NCI-H1694 treated with DMSO at 0.1 percent for 48 hours (cell line): ENCODE measurements at places on chromosomes 4 and X.
A peak's percentile ranks its signal among the peaks of the same experiment; 100 is the strongest.

GRCh38 chrX:2767631-2768455, 16.0 kb downstream of the XG start:
- no peak for DNase-seq

GRCh38 chr4:150044517-150044916, 33.7 kb upstream of the DCLK2 start:
- no peak for DNase-seq

GRCh38 chr4:15116509-15117079, 114.3 kb downstream of the CPEB2 start:
- DNase-seq: no peak

DNA sequence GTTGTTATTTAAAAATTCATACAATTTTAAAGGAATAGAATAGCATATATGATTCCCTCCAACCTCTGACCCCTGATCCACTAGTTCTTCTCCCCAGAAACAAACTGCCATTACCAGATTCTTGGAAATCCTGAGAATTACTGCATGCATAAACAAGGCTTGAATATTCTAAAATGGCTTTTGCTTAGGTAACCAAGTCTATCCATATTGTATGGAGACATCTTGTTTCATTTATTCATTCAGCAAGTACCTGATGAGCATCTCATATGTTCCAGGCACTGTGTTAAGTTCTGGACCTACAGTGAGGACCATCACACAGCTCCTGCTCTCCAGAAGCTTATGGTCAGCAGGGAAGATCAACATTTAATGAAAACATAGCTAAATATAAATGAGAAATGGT, 49.4 kb downstream of the TMEM164 start:
- no peak for DNase-seq

GRCh38 chr4:47373174-47373573, 90.3 kb downstream of the COMMD8 start:
- DNase-seq: no peak

DNA sequence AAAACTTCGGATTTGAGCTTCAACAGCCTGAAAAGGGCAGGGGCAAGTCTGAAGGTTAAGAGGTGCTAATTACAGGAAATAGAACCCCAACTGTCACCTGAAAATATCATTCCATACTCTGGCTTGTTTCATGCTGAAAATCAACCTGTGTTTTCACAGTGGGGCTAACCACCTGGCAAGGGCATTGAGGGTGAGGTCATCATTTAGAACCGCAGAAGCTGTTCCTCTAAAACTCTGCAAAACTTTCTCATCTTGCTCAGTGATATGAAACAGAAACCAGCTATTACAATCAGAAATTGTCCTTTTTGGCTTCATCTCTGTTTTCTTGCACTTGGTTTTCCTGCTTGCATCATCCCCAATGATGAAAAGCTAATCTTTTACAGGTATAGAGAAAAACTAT, 247.6 kb downstream of the DCLK2 start:
- DNase-seq: no peak

- DNase-seq: peak; percentile 93
Measured at GRCh38 chr4:85842540-85842939, 367.6 kb downstream of the ARHGAP24 start.

- peak; percentile 10 for DNase-seq
Measured at GRCh38 chrX:110795645-110796406, at the start of gene CHRDL1. TSS of gene CHRDL1 (minus strand) at chrX:110795817. CDS start at chrX:110792181, 3,636 bp downstream.

- no peak for DNase-seq
Measured at GRCh38 chr4:5199912-5200311, 148.6 kb downstream of the STK32B start.

DNA sequence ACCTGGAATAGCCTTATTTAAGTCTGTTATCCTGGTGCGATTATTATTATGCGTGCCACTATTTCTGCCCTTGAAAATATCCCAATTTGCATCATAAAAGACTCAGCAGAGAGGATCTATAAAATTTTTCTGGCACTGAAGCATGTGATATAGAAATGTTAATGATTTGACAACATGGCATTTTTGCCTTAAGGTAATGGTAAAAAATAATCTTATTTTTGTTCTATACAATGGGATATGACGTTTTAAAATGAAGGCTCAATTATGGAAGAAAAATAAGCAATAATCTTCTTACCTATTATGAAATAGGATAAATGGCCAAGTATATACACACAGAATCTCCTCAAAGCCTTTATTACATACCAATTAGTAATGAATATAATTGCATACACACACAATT, 113.5 kb downstream of the PDGFC start:
- no peak for DNase-seq

DNA sequence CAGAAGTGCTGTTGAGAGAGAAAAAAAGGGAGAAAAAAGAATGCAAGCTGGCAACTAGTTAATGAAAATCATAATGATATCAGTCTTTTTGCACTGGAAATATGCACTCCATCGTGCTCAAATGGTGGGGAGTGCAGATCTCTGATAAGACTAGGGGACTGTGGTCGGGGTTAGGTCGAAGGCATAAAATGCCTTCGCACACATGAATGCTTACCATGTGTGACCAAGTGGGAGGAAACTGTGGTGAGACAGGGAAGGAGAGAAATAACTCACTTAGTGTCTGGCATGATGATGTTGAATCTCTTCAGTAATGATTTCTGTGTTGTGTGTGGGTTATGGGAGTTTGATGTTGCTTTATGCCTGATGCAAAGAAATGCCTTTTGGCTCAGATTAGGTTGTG, 358.9 kb downstream of the FBXO8 start:
- DNase-seq: no peak

DNA sequence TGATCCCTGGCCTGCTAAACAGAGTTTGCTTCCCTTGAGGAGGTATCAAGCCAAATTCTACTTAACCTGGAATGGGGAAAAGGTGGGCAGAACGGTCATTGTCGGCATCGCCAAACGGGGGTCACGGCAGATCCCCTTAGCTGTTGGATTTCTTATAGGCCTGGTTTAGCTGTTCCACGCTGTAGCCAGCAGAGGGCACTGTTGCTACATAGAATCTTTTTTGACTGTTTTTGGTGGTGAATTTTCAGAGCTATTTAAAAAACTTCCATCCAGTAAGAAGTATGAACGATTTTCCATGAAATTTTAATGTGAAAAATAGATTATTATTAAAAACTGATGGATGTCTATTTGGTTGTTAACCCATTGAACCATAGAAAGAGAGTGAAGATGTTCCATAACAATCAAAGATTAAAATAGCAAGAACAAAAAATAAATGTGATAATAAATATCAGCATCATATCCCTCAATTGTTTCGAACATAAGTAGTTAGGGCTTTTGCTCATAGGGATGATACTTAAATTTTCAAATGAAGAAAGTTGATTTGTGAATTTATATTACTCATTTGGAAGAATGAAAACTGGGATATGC, 56.6 kb downstream of the LINC00632 start:
- no peak for DNase-seq

DNA sequence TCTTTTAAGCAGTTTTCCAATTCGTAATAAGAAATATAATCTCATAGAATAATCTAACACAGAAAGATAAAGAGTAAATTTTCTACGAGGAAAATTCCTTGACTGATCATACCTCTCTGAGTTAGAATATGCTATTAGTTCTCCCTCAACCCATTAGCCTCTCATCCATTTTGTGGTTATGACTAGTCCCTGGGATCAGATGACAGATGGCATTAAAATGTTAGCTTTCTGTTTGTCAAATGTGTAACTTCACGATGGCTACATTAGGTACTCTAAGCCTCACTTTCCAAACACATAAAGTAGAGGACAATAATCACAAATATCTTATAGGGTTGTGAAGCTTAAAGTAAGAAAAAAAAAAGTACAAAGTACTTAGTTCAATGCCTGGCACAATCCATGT, 112.2 kb downstream of the ZAR1 start:
- DNase-seq: no peak

DNA sequence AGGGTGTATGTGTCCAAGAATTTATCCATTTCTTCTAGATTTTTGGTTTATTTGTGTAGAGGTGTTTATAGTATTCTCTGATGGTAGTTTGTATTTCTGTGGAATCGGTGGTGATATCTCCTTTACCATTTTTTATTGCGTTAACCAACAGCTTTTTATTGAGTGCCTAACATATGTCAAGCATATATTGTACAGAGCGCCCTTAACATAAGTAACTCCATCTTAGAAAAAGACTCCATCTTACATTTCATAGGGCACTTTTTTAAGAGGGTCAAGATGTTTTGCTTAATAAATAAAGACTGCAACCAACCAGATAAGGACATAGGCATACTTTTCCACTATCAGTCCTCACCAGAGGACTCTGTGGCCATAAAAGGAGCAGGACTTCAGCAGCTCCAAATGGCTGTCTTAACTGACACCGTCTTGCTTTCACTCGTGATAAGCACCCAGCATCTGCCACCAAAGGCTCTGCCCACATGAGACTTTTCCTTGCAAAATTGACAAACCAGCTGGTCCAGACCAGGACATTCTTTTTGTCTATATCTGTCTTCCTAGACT, 75.0 kb downstream of the HS6ST2 start:
- DNase-seq: no peak

GRCh38 chr4:86564795-86565194, 29.3 kb upstream of the PTPN13 start:
- DNase-seq: no peak

GRCh38 chr4:102598086-102598761, 97.1 kb downstream of the NFKB1 start:
- no peak for DNase-seq

GRCh38 chrX:108299101-108299591, 139.1 kb downstream of the COL4A6 start:
- no peak for DNase-seq

DNA sequence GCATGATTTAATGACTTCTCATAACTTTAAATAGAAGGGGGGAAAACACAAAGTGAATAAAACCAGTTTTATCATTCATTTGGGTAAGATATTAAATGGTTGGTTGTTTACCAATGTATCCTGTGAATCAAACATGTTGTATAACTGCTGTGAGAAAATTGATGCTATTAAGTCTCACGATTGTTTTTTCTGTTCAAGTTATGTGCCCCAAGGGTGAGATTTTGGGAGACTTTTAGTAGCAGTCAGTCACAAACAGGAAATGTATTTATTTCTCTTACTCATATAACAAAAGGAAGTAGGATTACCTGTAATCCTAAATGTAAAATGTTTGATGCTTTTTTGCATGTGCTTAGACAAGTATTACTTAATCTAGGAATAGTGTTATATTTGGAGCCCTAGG, 39.2 kb downstream of the MTHFD2L start:
- DNase-seq: no peak

DNA sequence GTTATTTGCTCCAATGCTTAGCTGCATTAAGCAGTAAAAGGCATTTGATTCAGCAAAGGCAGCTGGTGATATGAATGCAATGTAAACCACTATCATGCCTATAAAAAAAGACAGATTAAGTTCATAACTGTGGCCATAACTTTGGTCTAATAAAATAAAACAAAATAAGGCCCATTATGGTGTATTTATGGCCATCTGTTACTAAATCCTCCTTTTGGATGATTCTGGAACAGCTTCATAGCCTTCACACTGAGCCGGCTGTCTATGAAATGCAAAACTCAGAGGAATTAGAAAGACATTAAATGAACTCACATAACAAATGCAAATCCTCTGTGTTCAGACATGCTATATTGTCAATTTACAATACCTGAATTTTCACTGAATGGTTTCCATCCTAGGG, 223.7 kb upstream of the FAT4 start:
- no peak for DNase-seq

- DNase-seq: no peak
Measured at GRCh38 chr4:1985780-1986577, 22.8 kb downstream of the NELFA start.

- DNase-seq: no peak
Measured at GRCh38 chrX:23885803-23886202, 21.9 kb downstream of the APOO start.

GRCh38 chr4:7383266-7383665, 51.5 kb downstream of the PSAPL1 start:
- peak; percentile 19 for DNase-seq

DNA sequence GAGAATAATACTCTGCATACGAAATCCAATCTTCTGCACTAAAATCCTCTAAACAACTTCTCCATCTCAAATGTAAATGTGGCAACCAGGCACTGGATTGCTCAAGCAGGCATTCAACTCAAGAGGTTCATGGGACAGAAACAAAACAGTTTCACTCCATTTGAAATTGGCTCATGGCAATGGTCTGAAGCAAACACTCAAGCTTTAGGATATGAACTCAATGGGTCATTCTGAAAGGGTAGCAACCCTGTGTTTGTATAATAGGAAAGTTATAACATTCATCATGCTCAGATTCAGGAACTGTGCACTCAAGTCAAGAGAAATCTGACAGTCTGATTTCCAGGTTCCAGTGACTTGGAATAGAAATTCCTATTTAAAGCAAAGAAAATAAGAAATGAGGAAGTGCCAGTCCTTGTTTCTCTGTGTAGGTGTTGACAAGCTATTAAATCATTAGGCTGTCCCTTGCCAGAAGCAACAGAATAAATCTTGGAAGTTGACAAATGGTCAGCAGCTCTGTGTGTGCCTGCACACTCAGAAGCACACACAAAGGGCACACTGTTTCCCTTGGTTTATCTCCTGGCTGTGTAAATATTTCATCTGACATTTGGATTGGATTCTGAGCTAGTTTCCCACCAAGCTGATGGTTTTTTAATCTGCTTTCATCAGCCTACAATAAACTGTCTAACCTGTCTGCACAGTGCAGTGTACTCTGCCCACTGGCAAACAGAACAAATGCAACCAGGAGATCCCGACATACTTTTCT, 75.9 kb upstream of the CITED1 start:
- DNase-seq: no peak

GRCh38 chr4:167606551-167606950, 372.3 kb upstream of the SPOCK3 start:
- no peak for DNase-seq

DNA sequence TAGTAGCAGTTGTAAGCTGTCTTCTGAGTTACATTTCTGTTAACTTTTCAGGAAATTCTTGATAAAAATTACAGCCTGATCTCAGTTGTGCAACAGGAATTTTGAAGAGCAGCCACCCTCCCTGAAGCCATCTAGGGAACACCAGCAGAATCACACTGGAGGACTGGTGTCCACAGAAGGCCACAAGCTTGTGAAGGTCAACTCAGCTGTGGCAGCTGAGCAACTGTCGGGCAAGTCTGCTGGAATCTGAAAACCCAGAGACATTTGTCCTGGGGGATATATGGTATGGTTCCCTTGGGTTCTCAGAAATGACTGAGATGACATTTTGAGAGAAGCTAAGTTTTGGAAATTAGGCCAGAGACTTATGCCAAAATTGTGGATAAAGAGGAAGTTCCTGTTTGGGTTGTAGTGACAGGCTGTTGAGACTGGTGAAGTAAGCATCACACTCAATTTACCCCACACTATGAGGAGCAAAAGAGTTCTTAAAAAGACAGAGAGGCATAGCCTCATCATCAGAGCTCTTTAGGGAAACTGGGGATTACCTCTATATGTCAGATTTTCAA, 78.1 kb upstream of the TNIP3 start:
- DNase-seq: no peak

DNA sequence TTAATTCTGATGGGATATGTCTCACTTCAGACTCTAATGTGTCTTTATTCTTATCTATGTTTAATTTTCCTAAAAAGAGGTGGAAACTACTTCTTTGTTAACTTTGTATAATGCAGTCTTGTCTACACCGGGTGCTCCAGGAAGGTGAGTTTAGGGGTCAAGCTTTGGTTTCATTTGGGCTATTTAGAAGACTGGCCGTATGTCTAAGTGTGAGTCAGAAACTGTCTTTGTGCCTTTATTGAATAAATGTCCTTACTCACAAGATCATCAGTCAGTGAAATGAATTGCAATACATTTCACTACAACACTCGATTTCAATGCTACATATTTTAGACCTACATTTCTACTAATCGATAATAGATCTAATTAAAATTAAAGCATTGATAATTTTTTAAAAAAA, 56.2 kb downstream of the PROM1 start:
- no peak for DNase-seq

- peak; percentile 31 for DNase-seq
Measured at GRCh38 chr4:3145234-3145924, 70.9 kb downstream of the HTT start.
